Activated CD4-positive, alpha-beta T cell treated with anti-CD3 and anti-CD28 coated beads, Interleukin-2, amount 10 ng/mL, durations not matched to agents 7 days and 5 days (primary cell): ENCODE measurements at places on chromosomes 6 and 20.

- H3K4me3 ChIP-seq, result no peak overlapping the region
- H3K27me3 ChIP-seq, result no peaks in the 10 kb centered on the region
- no peaks in the 10 kb centered on the region for H3K36me3 ChIP-seq
- no peak for DNase-seq
- no peaks in the 10 kb centered on the region for H3K4me1 ChIP-seq
These were observed 220.8 kb downstream of the ERMARD start for GRCh38 chr6:169972101-169972651.

GRCh38 chr6:97790926-97791590 lies 508.0 kb upstream of the MMS22L start:
- DNase-seq, result no peak
- no peak overlapping the region for H3K27ac ChIP-seq
- H3K4me1 ChIP-seq, result no peaks in the 10 kb centered on the region
- no peaks in the 10 kb centered on the region for H3K27me3 ChIP-seq
- H3K4me3 ChIP-seq, result no peak overlapping the region
- H3K36me3 ChIP-seq, result no peaks in the 10 kb centered on the region

DNA sequence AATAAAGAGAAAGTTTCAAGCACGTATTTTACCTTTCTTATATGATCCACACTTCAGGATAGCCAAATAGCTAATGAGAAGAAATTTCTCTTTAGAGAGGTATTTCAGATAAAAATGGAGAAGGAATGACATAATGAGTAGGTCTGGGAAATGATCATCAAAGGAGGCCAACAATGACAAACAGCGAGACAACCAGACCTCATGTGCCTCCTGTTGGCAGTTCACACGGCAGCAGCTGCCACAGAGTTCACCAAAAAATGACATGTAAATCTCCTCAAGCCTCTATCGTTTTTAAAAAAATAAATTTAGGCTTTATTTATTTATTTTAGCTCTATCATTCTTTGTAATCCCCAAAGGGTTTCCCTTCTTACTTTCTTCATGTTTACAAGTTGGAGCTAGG lies 47.7 kb downstream of the SLC2A12 start:
- no peak for DNase-seq
- no peak overlapping the region for H3K27ac ChIP-seq
- H3K27me3 ChIP-seq, result peaks cover 23% of the 10 kb centered on the region
- H3K36me3 ChIP-seq, result no peaks in the 10 kb centered on the region
- H3K4me3 ChIP-seq, result no peak overlapping the region
- no peaks in the 10 kb centered on the region for H3K4me1 ChIP-seq

- no peaks in the 10 kb centered on the region for H3K4me1 ChIP-seq
- DNase-seq, result no peak
- H3K27me3 ChIP-seq, result no peaks in the 10 kb centered on the region
- H3K27ac ChIP-seq, result no peak overlapping the region
- H3K4me3 ChIP-seq, result no peak overlapping the region
- H3K36me3 ChIP-seq, result no peaks in the 10 kb centered on the region
These were observed 151.8 kb downstream of the ZFP64 start for GRCh38 chr20:52039790-52040189.

GRCh38 chr20:18702736-18703135 lies 110.8 kb upstream of the SCP2D1 start:
- no peak for DNase-seq
- no peaks in the 10 kb centered on the region for H3K27me3 ChIP-seq

DNA sequence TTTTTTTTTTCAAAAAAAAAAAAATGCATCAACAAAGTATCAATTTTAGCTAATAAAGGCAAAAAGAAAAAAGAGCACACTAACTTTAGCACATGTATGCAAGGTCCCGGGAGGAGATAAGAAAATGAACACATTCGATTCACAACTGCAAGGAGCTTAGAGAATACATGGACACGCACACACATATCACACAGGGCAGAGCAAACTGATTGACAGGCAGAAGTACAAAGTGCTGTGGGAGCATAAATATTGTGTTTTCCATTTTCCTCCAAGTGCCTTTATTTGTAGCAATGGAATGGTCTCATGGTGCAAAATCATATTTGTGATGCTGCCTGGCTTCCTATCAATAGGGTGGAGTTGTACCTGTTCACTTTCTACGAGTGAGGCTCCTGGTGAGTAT lies 63.8 kb downstream of the SGK1 start:
- DNase-seq, result no peak
- H3K4me3 ChIP-seq, result no peak overlapping the region
- no peaks in the 10 kb centered on the region for H3K27me3 ChIP-seq
- no peak overlapping the region for H3K27ac ChIP-seq
- peaks cover 8% of the 10 kb centered on the region for H3K36me3 ChIP-seq
